ENCODE measurements at places on chromosomes 4 and X. TPM values are rescaled to one million over a fixed set of nuclear protein-coding genes. Genes with fewer than 3 reads are reported as not detected.

Gene MAOA
- 164 TPM for polyA plus RNA-seq

DNA sequence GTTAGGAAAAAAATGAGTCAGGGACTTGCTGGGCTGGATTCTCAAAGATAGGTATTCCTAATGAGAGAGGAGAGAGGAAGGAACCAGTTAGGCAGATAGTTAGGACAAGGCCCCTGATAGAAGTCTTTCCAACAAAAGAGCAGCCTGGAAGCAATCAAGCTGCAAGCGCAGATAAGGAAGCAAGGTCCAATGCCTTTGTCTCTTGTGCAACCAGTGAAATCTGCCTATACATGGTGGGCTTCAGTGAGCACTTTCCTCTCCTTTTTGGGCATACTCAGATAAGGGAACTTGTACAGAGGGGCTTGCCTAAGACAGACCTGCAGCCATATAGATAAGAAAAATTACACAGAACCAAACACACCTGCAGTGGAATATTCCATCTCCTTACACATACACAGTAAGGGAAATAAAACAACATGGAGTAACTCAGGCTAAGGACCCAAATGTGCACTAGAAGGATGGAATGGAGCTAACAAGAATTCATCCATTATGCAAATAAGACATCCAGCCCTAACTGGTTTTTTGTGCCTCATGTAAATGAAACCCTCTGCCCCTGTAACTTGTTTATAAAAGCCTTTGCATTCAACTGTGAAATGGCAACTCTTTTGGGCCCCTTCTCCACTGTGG lies 68.8 kb downstream of the PCDH18 start:
- DNase-seq = no peak

GRCh38 chr4:61770456-61770855 lies 570.3 kb downstream of the ADGRL3 start:
- no peak for DNase-seq

DNA sequence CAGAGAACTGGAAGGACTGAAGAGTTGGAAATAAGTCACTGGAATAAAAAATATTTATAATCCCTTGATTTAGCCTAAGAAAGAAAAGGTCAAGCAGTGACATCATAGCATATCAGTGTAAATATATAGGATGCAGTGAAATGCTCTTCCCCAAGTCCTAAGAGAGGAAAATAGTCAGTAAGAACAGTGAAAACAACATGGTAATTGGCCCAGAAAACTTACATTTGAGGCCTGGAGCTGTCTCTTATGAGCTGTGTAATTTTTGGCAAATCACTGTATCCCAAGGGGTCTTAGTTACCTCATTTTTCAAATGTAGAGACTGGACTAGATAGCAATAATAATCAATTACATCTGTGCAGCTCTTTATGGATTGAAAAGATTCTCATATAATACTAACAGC lies 255.7 kb upstream of the AR start:
- no peak for DNase-seq

- DNase-seq = no peak
Observed at GRCh38 chr4:38982361-38983095, 49.7 kb downstream of the TMEM156 start.

DNA sequence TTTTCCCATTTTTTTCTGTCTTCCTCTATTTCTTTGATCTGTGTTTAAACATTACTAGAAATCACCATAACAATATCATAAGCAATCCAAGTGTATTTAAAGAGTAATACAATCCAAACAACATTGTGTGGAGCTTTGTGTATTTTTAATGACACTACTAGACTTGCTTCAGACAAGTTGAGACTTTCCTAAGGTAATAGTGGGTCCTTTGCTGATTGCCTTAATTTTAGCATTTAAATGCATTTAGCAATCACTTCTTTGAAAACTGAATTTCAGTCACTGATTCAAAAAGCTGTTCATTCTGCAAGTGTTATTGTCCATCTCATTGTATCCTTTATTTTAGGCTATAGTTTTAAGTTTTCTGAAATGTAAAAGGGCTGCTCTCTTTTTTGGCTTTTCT lies 804.8 kb downstream of the ADGRL3 start:
- DNase-seq = no peak

DNA sequence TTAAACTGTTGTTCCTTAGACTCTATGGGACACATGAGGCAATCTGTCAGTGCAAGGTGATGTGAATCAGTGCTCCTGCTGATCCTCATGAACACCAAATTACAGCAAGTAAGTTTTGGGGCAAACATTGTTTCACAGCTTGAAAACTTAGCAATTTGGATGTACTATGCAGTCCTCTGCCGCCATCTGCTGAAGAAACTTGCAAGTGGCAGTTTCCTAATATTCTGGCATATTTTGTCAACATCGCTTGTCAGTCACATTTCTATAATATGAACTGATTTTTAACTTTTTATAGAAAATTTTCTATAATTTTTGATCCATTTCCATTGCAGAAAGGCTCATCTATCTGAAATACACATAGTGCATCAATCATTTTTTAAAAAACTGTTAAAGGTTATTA lies 56.3 kb downstream of the ZAR1 start:
- DNase-seq = peak; percentile 17

DNA sequence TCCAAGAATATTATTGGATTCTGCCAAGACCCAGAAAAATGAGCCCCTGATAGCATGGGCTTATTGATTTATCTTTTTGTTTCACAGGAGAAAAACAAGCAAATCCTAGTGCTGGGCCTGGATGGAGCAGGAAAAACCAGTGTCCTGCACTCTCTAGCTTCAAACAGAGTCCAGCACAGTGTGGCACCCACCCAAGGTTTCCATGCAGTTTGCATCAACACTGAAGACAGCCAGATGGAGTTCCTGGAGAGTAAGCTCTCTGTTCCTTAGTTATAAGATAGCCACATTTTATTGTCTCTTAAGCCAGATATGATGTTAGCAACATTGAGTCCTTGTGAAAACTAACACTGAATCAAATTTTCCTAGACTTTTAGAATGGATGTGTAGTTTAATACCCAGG lies 5.5 kb downstream of the ARL9 start:
- DNase-seq = no peak

Measured in small intestine (tissue), 16 donors.